ENCODE measurements at places on chromosomes 13 and 19.

DNA sequence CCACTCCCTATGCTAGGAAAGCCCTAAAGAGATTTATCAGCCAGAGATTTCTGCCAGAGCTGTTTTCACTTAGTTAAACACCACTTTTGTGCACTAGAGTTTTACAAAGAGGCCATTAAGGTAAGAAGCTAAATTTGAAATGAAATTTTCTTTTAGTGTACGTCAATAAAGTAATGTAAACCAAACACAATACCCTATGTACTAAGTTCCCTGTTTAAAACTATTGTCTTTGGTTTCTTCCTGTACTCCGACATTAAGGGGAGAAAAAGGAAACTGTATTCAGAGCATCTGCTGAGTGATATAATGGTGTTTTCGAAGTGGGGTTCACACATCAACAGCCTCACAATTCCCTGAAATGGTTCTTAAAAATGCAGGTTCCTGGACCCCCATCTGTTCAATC, 40.7 kb upstream of the STARD13 start:
- no peak for DNase-seq

GRCh38 chr13:63700350-63700749, 2284.7 kb upstream of the PCDH20 start:
- no peak for DNase-seq

DNA sequence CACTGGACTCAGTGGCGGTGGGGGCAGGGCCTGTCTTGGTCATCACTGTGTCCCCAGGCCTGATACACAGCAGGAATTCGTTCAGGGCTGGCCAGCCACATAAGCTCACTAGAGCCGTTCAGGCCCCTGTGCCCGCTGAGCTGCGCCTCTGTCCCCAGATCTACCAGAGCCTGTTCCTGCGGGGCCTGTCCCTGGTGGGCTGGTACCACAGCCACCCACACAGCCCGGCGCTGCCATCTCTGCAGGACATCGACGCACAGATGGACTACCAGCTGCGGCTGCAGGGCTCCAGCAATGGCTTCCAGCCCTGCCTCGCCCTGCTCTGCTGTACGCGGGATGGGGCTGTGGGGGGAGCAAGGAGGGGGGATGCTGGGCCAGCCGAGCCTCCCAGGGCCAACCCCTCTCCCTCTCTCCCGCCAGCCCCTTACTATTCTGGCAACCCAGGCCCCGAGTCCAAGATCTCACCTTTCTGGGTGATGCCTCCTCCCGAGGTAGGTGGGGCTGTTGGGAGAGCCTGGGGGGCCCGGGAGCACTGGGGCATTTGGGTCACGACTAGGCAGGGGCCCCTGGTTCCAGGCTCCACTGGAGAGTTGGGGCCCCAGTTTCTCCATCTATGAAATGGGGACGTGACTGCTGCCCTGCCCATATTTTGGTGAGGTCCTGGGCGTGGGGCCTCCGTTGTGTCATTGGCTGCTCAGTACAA, 13.9 kb downstream of the MPND start:
- DNase-seq: no peak

GRCh38 chr19:48830088-48830487, 6.2 kb downstream of the HSD17B14 start:
- DNase-seq: no peak

- DNase-seq: no peak
Observed at GRCh38 chr13:52652980-52653303, 306 bp downstream of the SUGT1 start.

- DNase-seq: peak; percentile 58
Observed at GRCh38 chr13:27533155-27533643, 82.8 kb upstream of the MTIF3 start.

DNA sequence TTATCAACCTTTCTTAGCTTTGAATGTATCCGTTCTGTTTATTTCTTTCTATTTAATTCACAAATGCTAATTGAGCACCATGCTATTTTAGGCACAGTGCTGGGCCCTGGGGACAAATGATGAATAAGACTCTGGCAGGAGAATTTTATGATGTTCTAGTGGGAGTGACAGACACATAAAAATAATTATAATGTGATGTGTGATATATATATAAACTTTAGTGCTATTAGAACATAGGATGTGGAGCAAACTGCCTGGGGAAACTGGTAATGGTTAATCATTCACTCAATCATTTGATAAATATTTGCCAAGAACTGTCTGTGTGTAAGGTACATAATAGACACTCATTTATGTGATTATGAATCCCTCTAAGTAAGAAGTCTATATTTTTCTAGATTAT, 50.7 kb upstream of the FRY start:
- no peak for DNase-seq

GRCh38 chr19:28396287-28396831, 816.6 kb downstream of the UQCRFS1 start:
- no peak for DNase-seq

DNA sequence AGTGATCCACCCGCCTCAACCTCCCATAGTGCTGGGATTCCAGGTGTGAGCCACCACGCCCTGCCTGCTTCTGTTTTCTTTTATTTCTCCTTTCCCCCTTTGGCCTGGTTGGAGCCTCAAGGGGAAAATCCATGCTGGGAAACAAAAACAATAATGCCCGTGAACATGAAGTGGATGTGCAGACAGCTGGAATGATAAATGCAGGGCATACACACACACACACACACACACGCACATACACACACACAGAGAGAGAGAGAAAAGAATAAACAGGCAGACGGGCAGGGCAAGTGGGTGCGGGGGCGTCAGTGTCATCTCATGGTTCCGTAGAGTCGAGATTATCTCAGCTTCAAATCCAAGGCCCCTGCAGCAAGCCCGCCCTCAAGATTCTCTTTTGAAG, 4.4 kb upstream of the PLEKHF1 start:
- no peak for DNase-seq

DNA sequence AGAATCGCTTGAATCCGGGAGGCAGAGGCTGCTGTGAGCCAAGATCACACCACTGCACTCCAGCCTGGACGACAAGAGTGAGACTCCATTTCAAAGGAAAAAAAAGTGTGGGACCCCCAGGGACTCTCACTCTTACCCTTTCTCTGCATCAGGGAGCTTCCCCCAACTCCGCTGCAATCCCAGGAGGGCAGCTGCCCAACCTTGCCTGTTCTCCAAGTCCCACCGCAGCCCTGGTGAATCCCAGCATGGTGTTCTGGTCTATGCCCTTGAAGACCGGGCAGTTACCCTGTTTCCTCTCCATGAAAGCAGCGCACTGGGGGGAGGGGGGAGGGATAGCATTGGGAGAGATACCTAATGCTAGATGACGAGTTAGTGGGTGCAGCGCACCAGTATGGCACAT, 35.7 kb upstream of the DPRX start:
- DNase-seq: no peak

All from activated CD8-positive, alpha-beta memory T cell treated with anti-CD3 and anti-CD28 coated beads, Interleukin-2, amount 10 ng/mL, durations not matched to agents 7 days and 5 days (primary cell).